ENCODE measurements at places on chromosomes 1 and 21.

GRCh38 chr1:103108376-103109150, at the start of gene COL11A1:
Gene COL11A1, minus strand, starts transcription at chr1:103108522. Its CDS starts 344 bp downstream, at chr1:103108178.
- no peak within 1 kb of the TSS for H3K27ac ChIP-seq
- no peak within 1 kb of the TSS for H3K4me3 ChIP-seq
- H3K27me3 ChIP-seq: peaks cover 18% of the 10 kb centered on the region
- no peaks in the 10 kb centered on the region for H3K36me3 ChIP-seq

GRCh38 chr1:26145041-26145959, 13.6 kb upstream of the FAM110D start:
- H3K4me3 ChIP-seq: no peak overlapping the region
- H3K27ac ChIP-seq: no peak overlapping the region
- H3K27me3 ChIP-seq: peaks cover 21% of the 10 kb centered on the region
- H3K36me3 ChIP-seq: no peaks in the 10 kb centered on the region
- peak; percentile 83 for DNase-seq

DNA sequence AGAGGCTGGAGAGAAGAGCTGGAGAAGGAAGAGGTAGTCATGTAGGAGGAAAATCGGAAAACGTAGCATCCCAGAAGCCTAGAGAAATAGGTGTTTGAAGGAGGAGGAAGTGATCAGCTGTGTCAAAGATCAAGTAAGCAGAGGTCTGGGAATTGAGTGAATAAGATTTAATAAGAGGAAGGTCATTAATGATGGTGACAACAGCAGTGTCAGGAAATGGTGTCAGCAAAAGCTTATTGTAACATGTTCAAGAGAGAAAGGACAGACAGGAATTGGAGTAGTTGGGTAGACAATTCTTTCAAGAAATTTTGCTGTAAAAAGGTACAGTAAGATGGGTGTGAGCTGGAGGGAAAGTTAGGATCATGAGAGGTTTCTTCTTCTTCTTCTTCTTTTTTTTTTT, 41.6 kb upstream of the SLC6A9 start:
- H3K4me3 ChIP-seq: no peak overlapping the region
- no peak overlapping the region for H3K27ac ChIP-seq
- peaks cover 4% of the 10 kb centered on the region for H3K4me1 ChIP-seq
- peaks cover 15% of the 10 kb centered on the region for H3K27me3 ChIP-seq

GRCh38 chr1:224404916-224405603, 29.5 kb downstream of the WDR26 start:
- DNase-seq: no peak
- peaks cover 55% of the 10 kb centered on the region for H3K36me3 ChIP-seq
- no peak overlapping the region for H3K4me3 ChIP-seq
- H3K27ac ChIP-seq: no peak overlapping the region
- peaks cover 25% of the 10 kb centered on the region for H3K4me1 ChIP-seq

GRCh38 chr1:1437904-1438376, 2.5 kb downstream of the VWA1 start:
- DNase-seq: no peak
- H3K27me3 ChIP-seq: peaks cover 10% of the 10 kb centered on the region
- no peak overlapping the region for H3K27ac ChIP-seq

- H3K27me3 ChIP-seq: no peaks in the 10 kb centered on the region
- H3K36me3 ChIP-seq: peaks cover 54% of the 10 kb centered on the region
- no peak for DNase-seq
- H3K4me3 ChIP-seq: no peak overlapping the region
- no peak overlapping the region for H3K27ac ChIP-seq
- peaks cover 2% of the 10 kb centered on the region for H3K4me1 ChIP-seq
Measured at GRCh38 chr21:46340998-46341397, 17.0 kb downstream of the PCNT start.

GRCh38 chr1:231660198-231660597, 33.6 kb downstream of the DISC1 start:
- H3K36me3 ChIP-seq: peaks cover 29% of the 10 kb centered on the region
- peaks cover 17% of the 10 kb centered on the region for H3K4me1 ChIP-seq
- no peak overlapping the region for H3K27ac ChIP-seq
- no peaks in the 10 kb centered on the region for H3K27me3 ChIP-seq
- no peak for DNase-seq

All from activated CD4-positive, alpha-beta T cell treated with anti-CD3 and anti-CD28 coated beads, Interleukin-2, amount 10 ng/mL, durations not matched to agents 7 days and 5 days (primary cell).